ENCODE measurements at places on chromosomes 5 and 9.

GRCh38 chr9:112112941-112113681, 62.0 kb downstream of the SUSD1 start:
- no peak for DNase-seq

- no peak for DNase-seq
Measured at GRCh38 chr9:36609306-36609705, 36.6 kb downstream of the MELK start.

DNA sequence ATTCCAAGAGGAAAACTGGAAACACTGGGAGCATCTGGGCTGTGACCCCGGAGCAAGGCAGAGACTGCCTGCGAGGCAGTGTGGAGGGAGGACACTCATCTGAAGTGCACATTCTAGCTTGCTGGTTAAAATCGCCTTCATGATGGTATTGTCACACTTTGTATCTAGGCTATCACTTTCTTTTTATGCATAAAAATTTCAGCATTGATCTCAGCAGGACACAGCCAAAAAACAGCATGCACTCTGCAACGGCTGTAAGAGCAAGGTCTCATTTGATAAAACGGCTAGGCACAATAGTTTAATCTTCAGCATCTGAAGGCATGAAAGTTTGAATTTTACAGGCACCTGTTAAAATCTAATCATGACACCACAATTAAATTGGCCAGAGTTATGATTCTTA, 110.8 kb upstream of the IRX1 start:
- DNase-seq, result no peak

DNA sequence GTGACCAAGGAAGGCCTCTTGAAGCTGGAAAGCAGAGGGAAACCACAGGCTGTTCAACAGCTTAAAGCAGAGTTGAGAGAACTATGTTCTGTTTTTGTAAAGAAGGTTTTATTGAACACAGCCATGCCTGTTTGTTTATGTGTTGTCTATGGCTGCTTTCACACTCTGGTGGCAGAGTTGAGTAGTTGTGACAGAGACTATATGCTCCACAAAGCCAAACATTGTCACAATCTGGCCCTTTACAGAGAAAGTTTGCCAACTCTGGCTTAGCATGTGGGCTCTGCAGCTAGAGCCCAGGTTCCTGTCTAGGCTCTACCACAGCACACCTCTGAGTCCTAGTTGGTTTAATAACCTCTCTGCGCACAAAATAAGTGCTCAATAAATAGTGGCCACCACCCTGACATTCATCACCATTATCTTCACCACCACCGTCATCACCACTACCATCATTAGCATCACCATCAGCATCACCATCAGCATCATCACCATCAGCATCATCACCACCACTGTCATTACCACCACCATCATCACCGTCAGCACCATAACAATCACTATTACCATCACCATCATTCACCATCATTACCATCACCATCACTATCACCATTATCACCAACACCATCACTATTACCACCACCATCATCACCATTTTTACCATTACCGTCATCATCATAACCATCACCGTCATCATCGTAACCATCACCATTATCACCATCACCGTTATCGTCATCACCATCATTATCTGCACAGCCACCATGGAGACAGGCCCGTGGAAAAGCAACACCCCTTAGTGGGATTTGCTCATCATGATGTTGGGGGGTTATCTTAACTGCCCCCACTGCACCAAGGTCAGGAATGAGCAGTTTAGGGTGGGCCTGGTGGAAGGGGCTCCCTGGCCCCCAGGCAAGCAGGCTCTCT, 18.3 kb downstream of the AKNA start:
- no peak for DNase-seq

DNA sequence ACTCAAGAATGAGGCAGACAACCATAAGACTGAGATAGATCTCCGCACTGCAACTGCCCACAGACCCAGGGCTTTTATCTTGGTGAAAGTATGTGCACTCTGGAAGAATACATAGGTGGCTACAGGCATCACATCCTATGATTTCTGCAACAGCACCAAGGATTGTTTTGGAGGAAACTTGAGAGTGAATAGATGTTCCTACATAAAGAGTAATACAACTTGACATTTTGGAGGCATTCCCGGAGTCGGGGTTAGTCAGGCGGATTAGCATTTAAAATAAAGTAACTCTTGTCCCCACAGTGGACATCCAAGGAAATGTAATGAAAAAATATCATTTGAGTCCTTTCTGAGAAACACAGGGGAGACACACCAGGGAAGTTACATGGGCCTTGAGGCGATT, 26.7 kb downstream of the TMEM174 start:
- no peak for DNase-seq

GRCh38 chr5:56279979-56280378, 46.8 kb upstream of the ANKRD55 start:
- DNase-seq, result no peak

DNA sequence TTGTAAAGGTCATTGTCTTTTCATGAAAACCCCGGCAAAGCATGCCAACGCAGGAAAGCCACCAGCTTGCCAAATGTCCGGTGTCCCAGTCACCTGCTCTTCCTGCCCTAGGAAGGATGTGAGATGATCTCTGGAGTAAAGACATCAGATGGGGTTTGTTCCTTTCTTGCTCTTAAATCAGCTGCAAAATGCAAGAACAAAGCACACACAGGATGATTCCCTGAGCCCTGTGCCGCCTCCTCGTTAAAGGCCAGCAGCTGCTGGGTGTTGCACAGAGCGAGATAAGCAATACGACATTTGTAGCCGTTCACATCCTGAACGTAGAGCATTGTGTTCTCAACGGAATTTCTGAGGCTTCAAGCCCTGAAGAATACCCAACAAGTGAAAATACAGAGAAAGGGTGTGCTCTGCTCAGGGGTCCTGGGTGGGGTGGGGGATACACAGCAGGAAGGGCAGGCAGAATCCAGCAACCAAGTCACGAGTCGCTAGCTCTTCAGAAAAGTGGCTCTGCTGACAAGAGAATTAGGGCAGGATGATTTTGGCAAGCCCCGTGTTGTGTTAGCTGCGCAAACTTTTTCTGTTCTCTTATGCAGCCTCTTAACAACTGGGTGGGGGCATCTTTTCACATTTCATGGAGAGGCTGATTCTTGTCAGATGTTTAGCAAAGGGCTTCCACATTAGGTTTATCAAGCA, 229.2 kb upstream of the MAP3K1 start:
- peak; percentile 38 for DNase-seq

DNA sequence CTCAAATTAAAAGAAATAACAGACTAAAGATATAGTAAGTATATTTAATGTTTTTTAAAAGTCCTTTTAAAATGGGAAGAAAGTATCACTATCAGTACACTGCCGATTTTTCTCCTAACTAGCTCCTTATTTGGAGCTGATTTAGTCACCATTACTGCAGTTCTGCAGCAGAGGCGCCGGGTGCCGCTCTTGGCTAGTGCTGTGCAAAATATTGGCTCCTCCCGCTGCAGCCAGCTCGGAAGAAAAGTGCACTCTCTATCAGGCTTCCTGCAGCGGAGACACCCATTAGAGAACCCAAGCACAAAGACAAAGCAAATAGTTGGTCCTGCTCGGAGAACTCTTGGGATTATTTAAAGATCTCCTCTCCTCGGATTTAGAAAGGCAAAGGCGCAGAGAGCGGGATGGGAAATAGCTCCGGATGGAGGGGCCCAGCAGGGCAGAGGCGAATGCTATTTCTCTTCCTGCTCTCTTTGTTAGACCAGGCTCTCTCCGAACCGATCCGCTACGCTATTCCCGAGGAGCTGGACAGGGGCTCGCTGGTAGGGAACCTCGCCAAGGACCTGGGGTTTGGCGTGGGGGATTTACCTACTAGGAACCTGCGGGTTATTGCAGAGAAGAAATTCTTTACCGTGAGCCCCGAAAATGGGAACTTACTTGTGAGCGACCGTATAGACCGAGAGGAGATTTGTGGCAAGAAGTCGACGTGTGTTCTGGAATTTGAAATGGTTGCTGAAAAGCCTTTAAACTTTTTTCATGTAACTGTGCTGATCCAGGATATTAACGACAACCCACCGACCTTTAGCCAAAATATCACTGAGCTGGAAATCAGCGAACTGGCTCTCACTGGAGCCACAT, at the start of gene PCDHGB3:
Gene PCDHGB3 (plus strand): TSS at position 249 of the 855 bp plus-strand sequence. CDS start 153 bp downstream, at position 402.
- DNase-seq, result no peak

- no peak for DNase-seq
Measured at GRCh38 chr9:77896938-77897667, 134.5 kb downstream of the GNAQ start.

DNA sequence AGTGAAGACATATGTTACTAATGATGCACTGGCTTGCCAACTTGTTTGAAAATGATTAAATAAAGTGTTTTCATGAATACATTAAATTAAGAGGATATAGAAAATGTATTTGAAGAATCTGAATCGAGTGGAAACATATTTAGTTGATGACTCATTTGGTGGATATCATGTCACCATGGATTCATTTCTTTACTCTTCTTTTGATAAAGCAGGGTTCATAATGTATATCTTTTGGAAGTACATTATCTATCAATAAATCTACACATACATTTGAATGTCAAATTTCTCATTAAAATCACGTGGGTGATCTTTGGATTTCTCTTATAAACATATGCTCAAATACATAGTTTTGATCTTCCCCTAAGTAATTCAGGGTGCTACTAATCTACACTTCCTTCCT, 1148.1 kb upstream of the ACO1 start:
- DNase-seq, result no peak

GRCh38 chr9:135516132-135516860, 4.9 kb upstream of the LCN1 start:
- DNase-seq, result no peak

DNA sequence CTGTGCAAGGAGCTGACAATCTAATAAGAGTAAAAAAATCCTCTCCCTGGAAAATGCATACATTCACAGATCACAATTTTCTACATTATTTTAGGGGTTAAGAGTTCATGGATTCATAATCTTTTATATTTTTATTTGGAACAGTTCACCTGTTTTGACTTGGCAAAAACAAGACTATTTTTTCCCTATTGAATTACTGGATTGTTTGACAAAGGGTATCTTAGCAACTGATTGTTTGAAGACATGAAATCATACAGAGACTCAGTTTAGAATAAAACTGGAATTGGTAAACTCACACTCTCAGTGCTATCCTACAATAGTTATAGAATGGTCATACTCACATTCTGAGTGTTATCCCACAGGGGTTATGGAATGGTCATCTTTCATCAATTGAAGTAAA, 358.2 kb upstream of the PTGER4 start:
- no peak for DNase-seq

DNA sequence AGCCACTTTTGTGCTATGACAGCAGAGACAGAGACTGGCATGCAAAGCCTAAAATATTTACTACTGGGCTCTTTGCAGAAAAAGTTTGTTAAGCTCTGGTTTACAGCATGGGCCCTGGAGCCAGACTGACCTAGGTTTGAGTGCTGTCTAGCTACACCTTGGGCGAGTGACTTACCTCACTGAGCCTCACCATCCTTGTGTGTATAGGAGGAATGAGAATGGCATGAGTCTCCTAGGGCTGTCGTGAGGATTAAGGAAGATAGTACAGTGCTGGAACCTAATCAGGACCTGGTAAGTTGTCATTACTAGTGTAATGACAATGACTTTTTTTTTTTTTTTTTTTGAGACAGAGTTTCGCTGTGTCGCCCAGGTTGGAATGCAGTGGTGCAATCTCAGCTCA, 65.2 kb downstream of the MSX2 start:
- DNase-seq, result no peak

DNA sequence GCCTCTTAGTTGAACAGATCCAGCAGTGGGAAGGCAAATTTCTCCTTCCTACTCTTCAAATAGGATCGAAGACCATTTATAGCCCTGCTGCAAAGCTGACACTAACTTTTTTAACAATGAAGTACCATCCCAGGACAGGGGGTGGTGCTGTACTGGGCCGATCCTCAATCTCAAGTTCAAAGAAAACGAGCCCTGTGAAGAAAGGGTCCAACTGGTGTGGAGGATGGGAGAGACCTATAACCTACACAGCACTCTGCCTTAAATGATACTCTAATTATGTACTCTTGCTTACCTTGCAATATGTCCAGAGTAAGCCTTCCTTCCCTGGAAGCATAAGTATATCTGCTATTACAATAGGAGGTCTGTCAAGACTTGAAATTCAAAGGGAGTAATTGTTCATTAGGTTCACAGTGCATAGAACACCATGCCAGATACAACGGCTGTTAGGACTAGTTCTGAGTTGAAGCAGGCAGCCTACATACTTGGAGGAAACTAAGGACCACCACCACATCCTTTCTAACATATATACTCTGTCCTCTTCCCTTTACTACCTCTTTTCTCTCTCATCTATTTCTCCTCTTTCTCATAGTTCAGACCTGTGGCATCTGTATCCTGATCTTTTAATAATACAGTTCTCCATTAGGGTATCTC, 6.2 kb downstream of the ETF1 start:
- DNase-seq, result no peak

DNA sequence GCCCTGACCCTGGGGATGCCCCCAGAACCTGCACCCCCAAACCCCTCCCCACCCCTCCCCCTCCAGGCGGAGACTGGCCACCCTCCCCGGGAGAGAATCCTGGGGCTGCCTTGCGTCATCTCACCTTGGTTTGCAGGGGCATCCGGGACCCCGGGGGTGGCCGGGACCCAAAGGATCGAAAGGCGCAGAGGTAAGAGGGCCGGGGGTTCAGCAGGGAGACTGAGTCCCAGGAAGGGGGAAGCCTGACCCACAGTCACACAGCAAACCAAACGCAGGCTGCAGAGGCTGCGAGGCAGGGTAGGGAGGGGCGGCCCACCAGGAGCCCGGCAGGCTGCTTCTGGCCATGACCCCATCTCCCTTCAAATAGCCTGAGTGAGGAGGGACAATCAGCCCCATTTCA, 33.8 kb upstream of the ORM1 start:
- peak; percentile 5 for DNase-seq

DNA sequence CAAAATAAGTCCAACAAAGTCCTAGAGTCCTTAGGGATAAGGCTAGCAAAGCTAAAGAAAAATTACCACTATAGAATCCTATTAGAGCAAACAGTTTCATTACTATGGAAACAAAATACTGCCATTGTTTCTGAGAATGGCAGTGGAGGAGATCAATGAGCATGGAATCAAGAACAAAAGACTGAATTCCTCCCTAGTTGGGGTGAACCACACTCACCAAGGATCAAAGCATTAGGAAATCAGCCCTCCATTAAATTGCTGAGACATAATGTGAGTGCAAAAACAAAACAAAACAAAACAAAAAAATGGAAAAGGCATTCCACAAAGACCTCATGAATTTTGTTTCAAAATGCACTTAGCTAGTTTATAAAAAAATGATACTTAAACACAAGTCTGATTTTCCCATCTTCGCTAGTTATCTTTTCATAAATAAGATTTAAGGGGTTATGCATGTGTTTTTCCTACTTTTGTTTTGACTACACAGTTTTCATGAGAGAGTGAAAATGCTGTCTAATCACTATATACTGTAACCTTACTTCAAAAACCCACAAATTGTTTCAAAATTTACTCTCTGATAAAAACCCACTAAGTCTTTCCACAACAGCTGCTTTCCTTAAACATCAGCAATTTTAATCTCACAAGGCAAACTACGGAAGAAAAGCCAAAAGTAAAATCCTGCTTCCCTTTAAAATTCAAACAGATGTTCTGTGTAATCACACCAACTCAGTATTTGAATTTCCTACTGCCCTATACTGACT, 9.7 kb downstream of the SERINC5 start:
- DNase-seq, result no peak

- no peak for DNase-seq
Measured at GRCh38 chr5:43006424-43007202, 33.5 kb downstream of the ANXA2R start.

GRCh38 chr5:61918611-61919010, 387.4 kb upstream of the KIF2A start:
- DNase-seq, result no peak

- DNase-seq, result no peak
Measured at GRCh38 chr5:84436866-84437265, 52.2 kb upstream of the EDIL3 start.

- no peak for DNase-seq
Measured at GRCh38 chr5:171678646-171679045, 107.0 kb upstream of the SMIM23 start.

- no peak for DNase-seq
Measured at GRCh38 chr5:140576776-140577201, 12.2 kb downstream of the SLC35A4 start.

Data from tibial nerve (tissue), 4 donors.